ENCODE measurements at places on chromosomes 1 and 21.

- DNase-seq = no peak
Observed at GRCh38 chr1:173017792-173018191, 32.9 kb downstream of the TNFSF18 start.

GRCh38 chr1:153040950-153041631, at the start of gene SPRR2D:
TSS of gene SPRR2D (minus strand) at chr1:153041120. CDS start at chr1:153040346, 774 bp downstream.
- no peak for DNase-seq

DNA sequence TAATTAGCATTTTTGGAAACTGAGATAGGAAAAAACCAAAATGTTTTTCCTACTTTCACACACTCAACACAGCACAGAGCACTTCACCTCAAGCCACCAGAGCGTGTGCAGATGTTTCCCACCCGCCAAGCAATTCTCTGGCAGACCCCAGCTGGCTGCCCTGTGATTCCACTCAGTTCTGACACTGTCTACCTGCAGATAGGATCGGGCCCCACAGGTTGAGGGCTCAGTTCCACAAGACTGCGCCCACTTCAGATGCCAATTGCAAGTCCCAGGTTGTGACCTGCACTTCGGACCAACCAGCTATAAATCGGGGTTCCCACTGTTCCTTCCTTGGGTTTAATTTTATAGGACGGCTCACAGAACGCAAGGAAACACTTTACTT, 9.9 kb downstream of the KIAA1614 start:
- DNase-seq = no peak

DNA sequence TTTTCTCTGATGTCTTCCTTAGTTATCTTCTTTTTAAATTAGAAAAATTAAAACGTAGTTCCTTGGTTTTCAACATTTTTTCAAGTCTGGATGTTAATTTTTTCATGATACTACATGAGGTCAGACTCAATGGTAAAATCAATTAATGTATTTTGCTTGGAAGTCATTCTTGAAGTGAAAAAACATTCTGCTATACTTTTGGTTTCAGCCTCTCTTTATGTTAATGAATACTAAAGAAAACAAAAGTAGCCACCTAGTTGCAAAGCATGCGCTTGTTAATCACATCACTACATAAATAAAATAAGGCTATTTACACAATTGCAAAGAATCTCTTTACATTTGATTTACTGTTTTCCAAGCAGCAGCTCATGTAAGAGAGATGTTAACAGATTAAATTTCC, 170.4 kb downstream of the LIPI start:
- DNase-seq = no peak

- DNase-seq = no peak
Observed at GRCh38 chr1:235818632-235819136, 48.0 kb downstream of the LYST start.

GRCh38 chr1:179003512-179004066, 22.1 kb upstream of the FAM20B start:
- DNase-seq = no peak

DNA sequence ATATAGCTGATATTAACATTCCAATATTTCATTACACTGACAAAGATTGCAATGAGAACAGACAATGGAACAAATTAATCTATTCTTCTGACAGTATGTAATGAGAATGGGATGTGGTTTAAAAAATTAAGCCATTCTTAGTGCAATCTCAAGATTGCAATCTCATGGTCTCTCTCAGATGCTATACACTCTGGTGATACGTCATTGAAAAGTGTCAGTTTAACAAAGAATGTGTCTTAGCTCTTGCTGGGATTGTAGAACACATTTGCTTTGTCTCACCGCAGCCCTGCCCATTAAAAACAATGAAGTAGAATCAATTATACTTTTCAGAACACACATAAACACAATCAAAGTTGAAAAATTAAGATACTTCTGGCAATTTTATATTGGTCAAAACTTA, 55.2 kb downstream of the LRRC53 start:
- no peak for DNase-seq

DNA sequence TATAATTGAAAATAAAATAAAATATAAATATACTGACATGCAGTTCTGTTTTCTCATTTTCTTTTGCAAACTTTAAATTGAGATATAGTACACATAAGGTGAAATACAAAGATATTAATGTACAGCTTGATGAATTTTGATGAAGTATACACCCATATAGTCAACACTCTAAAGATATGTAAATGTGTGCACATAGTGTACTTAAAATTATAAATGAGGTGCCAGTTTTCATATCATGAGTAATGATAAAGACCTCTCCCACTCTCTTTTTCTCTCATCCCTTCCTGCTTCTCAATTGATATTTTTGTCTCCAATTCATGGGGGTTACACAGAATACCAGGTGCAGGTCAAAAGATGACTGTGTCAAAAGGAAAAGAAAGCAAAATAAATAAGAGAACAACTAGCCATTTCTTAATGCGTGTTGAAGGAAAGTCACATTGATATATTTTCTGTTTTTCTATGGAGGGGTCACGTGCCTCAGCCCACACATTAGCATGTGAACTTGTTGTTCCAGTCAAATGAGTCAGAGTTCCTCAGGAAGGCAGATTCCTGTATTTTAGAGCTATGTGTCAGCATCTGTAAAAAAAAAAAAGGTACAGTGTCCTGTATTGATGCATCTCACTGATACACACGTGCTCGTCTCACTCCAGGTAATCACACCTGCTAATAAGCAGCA, 64.3 kb upstream of the HOOK1 start:
- no peak for DNase-seq

DNA sequence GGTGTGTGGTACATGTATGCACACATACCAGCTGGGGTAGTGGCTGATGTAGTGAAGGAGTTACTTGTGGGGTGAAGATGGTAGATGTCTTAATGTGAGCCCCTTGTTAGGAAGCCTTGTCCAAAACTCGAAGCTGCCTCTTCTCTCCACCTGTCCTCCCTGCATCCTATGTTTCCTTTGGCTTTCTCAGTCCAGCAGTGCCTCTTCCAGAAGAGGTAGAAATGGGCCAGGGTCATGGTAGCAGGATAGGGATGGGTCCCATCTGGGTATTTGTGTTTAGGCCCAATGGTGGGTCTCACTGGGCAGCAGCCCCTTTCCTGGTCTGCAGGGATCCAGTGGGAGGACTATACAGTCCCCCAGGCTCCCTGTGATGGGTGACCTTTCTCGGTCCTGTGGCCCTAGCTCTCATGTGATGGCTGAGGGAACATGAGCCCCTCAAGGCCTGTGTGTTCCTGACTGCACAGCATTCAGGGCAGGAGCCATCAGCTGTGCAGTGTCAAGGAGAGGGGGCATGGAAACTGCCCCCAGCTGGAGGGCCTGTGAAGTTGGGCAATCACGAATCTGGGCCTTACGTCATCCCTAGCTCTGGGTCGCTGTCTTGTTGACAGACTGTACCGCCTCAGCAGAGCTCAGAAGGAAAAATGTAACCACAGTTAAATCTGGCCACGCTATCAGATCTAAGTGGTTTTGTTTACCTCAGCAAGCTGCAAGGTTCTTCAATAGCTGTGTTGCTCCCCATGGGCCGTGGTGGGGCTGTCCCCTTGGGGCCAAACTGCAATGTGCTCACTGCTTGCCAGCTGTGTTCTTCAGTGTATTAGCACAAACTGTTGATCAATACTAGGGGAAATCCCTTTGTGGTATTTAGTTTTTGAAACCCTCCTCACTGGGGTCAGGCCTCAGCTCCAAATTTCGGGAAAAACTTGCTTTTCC, 82.7 kb downstream of the NOS1AP start:
- DNase-seq = no peak

GRCh38 chr1:87915771-87916170, 587.1 kb downstream of the LMO4 start:
- DNase-seq = no peak

- no peak for DNase-seq
Observed at GRCh38 chr1:115771094-115771846, 2.8 kb upstream of the CASQ2 start.

GRCh38 chr1:234670967-234671626, 61.1 kb upstream of the IRF2BP2 start:
- no peak for DNase-seq

GRCh38 chr1:15042866-15043265, 110.7 kb upstream of the TMEM51 start:
- DNase-seq = no peak

Data from activated T-helper 9 cell treated with anti-CD3 and anti-CD28 coated beads, Interleukin-2, amount 50 U/mL, for 16 hours (primary cell).